KBM-7 (cell line): ENCODE measurements at places on chromosomes 6 and 20.
A peak's percentile ranks its signal among the peaks of the same experiment; 100 is the strongest.

GRCh38 chr6:157323966-157324300 lies 614 bp upstream of the TMEM242 start:
- DNase-seq = peak; percentile 71

DNA sequence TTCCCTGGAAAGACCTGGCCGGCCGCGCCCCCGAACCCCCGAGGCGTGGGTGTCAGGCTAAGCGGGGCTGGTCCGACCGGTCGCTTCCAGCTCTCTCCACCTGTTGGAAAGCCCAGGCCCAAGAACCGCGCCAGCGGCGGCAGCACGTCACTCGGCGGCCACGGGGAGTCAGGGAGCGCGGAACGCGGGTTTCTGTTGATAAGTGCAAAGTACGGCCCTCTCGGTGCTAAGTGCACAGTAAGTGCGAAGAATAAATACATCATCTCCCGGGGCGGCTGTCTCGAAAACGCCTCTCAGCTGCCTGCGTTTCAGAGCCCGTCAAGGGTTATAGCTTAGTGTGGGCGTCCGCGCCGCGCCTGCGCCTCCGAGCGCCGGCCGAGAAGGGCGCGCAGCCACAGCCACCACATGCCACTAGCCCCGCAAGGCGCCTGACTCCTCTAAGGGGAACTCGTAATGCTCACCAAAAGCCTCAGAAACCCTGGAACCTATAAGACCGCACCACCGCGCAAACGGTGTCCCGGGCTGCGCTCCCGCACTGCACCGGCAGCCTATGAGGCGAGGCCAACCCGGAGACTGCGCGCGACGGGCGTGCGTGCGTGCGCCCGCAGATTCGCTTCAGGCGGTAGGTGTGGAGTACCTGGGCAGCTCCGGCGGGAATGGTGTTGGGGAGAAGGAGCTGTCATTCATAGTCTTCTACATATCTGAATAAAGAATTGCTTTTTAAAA lies 9.2 kb upstream of the TBX18 start:
- DNase-seq = no peak

GRCh38 chr6:18141805-18142590 lies 12.9 kb downstream of the TPMT start:
- no peak for DNase-seq

DNA sequence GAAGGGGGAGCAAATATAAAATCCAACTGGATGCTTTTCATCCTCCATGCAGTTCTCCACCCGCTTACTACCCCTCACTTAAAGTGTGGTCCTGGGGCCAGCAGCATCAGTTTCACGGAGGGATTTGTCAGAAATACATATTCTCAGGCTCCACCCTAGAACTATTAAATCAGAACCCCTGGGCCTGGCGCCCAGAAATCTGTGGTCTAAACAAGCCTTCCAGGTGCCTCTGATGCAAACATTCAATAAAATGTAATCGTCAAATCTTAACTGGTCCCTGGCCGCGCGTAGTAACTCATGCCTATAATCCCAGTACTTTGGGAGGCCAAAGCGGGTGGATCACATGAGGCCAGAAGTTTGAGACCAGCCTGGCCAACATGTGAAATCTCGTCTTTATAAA lies 47.7 kb downstream of the ATXN1 start:
- DNase-seq = no peak

DNA sequence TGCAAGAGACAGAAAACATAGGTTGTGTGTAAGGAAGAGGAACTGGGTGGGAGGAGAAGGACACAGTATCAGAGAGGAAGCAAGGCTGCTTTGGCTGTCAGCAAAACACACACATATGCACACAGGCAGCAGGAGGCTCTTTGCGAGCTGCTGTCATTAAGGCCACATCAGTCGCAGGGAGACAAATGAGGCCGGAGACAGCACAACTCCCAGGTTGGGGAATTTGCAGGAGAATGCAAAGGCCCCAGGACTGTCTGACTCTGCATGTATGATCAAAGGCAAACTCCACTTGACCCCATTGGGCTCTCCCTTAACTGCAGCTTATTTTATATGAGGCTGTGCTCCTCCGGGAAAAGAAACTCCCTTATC lies 35.3 kb downstream of the METTL24 start:
- DNase-seq = peak; percentile 76

- no peak for DNase-seq
Observed at GRCh38 chr20:3728354-3728753, 4.1 kb upstream of the HSPA12B start.

DNA sequence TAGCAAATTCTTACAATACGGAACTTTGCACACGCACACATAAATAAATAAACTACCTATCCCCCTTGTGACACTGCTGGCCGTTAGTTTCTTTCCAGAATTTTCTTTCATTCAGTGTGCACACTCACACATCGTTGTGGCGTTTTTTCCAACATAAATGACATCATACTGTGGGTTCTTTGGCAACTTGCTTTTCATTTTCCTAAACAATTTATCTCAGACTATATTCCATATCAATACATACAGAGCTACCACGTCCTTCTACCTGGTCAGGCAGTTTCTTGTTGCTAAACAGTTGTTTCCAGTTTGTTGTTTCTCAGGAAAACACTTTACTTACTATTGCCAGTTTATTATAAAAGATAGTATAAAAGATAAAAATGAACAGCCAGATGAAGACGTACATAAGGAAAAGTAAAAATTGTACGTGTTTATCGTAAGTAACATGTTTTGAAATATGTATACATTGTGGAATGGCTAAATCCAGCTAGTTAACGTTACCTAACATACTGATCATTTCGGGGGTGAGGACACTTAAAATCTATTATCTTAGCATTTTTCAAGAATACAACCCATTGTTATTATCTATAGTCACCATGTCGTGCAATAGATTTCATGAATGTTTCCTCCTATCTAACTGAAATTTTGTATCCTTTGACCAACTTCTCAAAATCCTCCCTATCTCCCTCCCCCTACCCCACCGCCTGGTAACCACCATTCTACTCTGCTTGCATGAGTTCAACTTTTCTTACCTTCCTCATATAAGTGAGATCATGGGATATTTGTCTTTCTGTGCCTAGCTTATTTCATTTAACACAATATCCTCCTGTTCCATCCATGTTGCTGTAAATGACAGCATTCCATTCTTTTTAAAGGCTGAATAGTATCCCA lies 1.2 kb upstream of the TP53RK start:
- DNase-seq = no peak

- DNase-seq = no peak
Observed at GRCh38 chr20:58117944-58118343, 110.5 kb downstream of the ANKRD60 start.

DNA sequence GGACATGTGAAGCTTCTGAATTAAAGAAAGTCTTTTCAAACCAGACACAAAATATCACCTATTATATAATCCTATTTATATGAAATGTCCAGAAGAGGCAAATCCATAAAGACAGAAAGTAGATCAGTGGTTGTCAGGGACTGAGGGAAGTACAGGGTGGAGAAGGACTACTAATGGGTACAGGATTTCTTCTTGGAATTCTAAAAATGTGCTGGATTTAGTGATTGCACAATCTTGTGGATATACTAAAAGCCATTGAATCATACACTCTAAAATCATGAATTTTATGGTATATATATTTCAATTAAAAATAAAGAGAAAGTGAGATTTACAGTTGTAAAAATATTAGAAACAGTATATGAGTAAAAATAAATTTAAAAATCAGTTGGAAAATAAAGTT lies 18.7 kb upstream of the MC3R start:
- DNase-seq = no peak

GRCh38 chr20:51310216-51310615 lies 232.3 kb downstream of the NFATC2 start:
- no peak for DNase-seq

- DNase-seq = no peak
Observed at GRCh38 chr20:44195605-44196004, 8.6 kb upstream of the JPH2 start.
